Activated CD4-positive, alpha-beta T cell treated with anti-CD3 and anti-CD28 coated beads, Interleukin-2, Interleukin-4, amounts not matched to agents 100 ng/mL and 50 ng/mL, durations not matched to agents 16 hours and 8 hours (primary cell): ENCODE measurements at places on chromosomes 5 and 9.

DNA sequence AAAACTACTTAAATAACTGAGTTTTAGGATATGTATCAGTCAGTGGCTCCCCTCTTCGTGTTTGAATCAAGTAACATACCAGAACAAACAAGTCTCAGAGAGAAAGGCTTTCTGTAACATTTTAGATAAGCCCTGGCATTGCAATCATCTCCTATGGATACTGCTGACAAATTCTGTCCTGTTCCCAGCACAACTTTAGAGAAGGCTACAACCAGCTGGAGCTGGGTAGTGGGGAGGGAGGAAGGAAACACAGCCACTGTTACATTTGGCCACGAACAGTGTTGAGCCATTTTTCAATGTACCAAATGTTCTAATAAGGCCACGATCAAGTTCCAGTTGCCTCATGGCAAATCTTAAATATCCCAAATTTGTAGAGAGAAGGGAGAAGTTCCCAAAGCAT is 511.8 kb upstream of the WWC1 start:
- DNase-seq, result no peak

- no peak for DNase-seq
These were observed 89.9 kb downstream of the PAM start for GRCh38 chr5:102845041-102845440.

DNA sequence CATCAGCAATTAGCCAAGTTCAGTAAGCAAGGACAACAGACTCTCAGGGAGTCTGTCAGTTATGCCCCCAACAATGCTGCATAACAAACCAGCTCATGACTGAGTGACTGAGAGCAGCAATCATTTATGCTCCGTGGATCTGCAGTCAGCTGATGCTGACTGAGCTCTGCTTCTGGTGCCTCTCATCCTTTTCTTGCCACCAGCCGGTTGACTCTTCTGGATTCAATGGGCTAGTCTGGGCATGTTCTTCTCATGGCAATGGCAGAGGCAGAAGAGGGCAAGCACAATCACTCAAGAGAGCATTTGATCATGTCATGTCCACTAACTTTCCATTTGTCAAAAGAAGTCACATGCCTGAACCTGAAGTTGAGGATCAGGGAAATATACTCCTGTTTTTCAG is 157.0 kb upstream of the NTRK2 start:
- no peak for DNase-seq

DNA sequence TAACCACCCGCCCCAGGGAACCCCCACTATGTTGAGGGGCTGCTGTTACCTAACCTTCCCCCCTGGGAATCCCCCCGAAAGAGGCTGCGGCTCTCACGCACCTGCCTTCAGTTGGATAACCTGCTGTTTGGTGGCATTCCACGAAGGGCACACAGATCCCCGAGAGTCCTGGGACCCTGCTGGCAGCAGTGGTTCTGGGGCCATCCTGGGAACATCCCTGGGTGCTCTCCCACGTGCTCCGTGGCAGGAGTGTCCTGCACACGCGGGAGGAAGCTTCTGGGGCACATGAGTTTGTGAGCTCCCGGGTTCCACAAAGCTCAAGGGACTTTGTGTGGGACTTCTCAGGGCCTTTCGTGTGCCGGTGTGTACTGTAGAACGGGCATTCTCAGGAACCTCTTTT is 102.3 kb downstream of the RXRA start:
- no peak for DNase-seq

- DNase-seq, result peak; percentile 15
These were observed 36.2 kb upstream of the CXXC5 start for GRCh38 chr5:139611703-139612584.

DNA sequence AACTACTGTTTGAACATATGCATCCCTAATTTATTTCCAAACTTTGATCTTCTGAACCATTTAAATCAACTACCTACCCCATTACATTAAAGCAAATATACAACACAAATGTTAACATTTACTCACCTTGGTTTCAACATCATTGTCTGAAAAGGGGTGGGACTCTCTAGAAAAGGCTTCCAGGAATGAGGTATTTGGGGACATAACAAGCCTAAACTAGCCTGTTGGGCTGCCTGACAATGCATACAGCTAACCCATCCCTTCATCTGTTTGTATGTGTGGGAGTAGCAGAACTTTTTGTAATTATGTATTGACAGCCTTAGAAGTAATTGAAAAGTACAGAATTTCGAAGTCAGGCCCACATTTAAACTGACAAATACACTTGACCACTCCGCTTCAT is 2225.9 kb upstream of the C9orf72 start:
- DNase-seq, result no peak

GRCh38 chr5:68817632-68818031 is 276.2 kb upstream of the SLC30A5 start:
- DNase-seq, result no peak

DNA sequence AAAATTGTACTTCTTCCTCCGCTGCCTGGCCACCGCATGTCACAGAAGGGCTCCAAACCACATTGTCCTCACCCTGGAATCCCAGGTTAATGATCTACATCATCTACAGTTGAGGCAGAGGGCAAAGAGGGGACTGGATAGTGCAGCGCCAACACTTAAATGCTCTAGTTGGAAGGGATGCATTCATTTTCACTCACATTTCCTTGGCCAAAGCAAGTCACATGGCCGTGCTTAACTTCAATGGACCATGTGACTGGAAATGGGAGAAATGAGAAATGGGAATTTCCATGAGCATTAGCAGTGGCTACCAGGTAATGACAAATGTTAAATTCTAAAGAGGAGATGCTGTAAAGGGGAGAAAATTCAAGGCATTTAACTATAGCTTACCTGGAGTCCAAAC is 13.3 kb upstream of the GNAQ start:
- no peak for DNase-seq

GRCh38 chr9:85483208-85483607 is 258.5 kb downstream of the AGTPBP1 start:
- no peak for DNase-seq

DNA sequence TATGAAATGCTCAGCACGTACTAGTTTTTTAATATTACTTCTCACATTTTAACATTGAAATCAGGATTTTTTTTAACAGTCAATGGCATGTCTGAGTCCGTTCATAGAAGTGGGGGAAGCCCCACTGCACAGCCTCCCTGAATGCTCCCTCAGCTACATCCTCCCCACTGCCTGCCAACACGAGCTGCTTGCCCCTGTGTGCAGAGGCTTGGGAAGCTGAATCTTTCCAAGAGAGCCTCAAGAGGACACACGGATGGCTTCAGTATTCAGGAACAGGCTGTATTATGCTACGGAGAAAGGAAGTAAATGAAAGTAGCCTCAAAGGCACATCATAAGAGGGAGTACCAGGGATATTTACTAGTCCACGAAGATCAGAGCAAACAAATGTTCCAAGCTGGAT is 248.7 kb downstream of the SPOCK1 start:
- DNase-seq, result no peak

DNA sequence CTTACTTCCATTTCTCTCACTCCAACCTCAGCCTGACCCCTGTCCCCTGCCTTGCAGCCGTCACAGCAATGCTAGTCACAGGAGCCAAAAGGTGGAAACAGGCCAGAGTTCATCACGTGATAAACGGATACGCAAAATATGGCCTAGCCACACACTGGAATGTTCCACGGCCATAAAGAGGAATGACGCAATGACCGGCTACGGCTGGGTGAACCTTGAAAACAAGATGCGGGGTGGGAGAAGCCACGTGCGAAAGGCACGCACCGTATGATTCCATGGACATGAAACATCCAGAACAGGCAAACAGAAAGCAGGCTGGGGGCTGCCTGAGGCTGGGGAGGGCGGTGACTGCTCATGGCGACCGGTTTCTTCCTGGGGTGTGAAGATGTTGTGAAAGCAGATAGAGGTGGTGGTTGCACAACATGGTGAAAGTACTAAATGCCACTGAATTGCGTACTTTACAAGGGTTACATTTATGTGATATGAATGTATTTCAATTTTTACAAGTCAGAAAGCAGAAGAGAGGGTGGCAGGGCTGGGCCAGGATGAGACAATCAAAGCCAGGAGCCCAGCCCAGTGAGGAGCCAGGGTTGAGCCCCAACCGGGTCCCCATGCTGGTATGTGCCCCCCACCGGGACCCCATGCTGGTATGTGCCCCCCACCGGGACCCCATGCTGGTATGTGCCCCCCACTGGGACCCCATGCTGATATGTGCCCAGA is 117.8 kb upstream of the SARDH start:
- no peak for DNase-seq

- no peak for DNase-seq
These were observed 134.8 kb downstream of the TMEM174 start for GRCh38 chr5:73307645-73308355.

- no peak for DNase-seq
These were observed 25.1 kb downstream of the RAPGEF1 start for GRCh38 chr9:131714821-131715220.

GRCh38 chr9:136117916-136118319 is 757 bp downstream of the TMEM250 start:
- DNase-seq, result no peak

DNA sequence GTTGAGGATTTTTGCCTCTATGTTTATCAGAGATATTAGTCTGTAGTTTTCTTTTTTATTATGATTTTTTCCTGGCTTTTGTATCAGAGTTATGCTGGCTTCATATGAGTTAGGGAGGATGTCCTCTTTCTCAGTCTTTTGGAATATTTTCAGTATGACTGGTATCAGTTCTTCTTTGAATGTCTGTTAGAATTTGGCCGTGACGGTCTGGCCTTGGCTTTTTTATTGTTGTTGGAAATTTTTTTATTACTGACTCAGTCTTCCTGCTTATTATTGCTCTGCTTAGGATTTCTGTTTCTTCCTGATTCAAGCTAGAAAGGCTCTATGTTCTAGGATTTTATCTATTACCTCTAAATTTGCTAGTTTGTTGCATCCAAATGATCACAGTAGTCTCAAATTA is 421.9 kb downstream of the CDH10 start:
- DNase-seq, result no peak

GRCh38 chr5:135999406-136000139 is 29.2 kb upstream of the TGFBI start:
- no peak for DNase-seq

DNA sequence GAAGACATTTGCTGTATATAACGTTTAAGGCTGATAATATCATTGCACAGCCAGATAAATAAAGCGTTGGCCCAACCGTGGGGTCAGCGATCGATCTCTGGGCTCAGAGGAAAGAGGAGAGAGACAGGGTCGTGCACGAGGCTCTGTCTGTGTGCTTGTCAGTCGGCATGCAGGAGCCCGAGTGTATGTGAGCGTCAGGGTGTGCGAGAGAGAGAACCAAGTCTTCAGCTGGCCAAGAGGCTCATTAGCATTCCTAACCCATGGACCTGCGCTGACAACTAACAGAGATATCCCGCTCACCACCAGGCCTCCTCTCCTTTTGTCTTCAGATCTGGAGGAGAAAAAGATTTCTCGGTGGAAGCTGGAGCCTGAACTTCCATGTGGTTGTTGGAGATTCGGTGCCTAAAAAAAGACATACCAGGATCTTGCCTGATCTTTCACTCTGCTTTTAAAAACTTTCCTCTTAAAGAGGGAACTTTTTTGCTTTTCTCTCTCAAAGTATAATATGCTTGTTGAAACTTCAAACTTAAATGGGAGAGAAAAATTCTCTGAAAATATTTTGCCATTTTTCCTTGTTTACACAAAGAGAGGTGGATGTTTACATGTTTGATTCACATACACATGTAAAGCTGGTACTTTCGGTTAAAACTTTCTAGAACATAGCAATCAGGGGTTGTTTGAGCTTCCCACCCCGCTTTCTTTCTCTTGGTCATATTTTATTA is 16.5 kb downstream of the NR2F1 start:
- DNase-seq, result no peak

GRCh38 chr5:180172447-180173197 is 36.4 kb downstream of the RASGEF1C start:
- no peak for DNase-seq

DNA sequence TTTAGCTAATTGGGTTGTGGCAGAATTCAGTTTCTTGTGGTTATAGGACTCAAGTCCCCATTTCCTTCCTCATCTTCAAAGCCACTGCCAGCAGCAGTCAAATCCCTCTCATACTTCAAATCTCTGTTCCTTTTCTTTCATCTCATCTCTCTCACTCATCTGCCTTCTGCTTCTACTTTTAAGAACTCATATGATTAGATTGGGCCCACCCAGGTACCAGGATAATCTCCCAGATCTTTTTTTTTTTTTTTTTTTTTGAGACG is 8.0 kb upstream of the REEP5 start:
- peak; percentile 57 for DNase-seq

DNA sequence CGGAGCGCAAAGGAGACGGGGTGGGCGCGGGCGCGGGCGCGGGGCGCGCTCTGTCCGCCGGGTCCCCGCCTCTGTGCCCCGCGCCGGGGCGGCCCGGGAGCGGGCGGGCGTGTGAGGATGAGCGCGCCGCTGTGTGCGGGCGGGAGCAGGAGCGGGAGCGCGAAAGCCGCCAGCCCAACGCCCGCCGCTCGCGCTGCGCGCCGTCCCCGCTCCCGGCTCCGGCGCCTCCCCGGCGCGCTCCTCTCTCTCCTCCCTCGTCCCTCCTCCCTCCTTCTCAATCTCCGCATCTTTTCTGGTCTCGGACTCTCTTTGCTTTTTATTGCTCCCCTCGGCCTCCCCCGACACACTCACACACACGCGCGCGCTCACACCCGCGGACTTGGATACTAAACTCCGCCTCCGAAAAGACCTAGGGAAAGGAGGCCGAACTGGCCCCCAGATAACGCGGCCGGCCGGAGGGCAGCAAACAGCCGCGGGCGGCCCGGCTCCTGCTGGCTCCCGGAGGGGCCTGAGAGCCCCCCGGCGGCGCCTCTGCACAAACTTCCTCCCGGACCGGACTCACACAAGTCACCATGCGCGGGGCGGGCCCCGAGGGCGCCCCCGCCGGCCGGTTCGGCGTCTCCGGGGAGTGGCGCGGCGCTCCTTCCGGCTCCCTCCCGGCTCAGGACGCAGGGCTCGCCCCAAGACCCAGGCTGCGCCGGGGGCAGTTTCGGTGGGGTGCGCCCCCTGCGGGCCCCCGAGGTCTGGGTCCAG is at the start of gene FIBCD1:
Gene FIBCD1 (minus strand): TSS at position 596 of the 753 bp plus-strand sequence. CDS start 640 bp downstream, outside the sequence.
- peak; percentile 16 for DNase-seq

DNA sequence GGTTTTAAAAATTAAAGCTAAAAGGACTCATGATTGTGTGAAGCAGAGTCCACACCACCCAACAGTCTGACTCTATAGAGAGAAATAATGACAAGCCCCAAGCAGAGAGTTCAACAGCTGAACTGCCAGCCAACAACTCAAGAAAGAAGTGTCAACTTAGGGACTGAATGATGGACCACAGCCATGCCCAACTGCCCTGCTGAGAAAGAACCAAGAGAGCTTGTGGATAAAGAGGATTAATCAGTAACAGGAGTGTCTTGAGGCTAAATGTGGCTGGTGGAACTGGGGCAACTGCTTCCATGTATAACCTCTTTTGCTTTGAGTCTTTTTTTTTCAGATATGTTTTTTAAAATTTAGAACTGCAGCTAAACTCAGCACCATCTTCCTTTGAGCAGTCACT is 109.3 kb downstream of the HSD17B3 start:
- no peak for DNase-seq
